H9 (cell line): ENCODE measurements at places on chromosomes 2 and 18.

DNA sequence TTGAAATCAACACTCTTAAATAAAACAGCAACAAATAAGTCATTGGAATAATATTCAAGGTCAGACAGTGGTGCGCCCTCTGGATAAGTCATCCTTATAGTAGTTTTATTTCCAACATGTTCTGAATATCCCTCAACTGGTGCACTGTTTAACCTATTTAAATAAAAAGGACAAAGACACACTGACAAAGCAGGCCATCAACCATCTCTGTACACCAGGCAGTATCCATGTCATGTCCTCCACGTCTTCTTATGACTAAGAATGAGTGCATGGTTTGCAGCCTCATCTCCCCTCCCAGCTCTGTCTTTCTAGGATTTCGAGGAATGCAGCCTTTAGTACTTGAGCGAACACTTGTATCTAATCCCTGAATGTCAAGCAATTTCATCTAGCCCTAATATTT is 42.4 kb downstream of the ST3GAL5 start:
- no peak overlapping the region for H3K4me3 ChIP-seq
- DNase-seq: no peak
- no peaks in the 10 kb centered on the region for H3K36me3 ChIP-seq
- H3K27me3 ChIP-seq: no peaks in the 10 kb centered on the region
- H3K4me1 ChIP-seq: no peaks in the 10 kb centered on the region; the same call in 1 of the 2 replicates

- H3K4me3 ChIP-seq: no peak overlapping the region
- no peaks in the 10 kb centered on the region for H3K27me3 ChIP-seq
- no peak overlapping the region for H3K27ac ChIP-seq
- no peaks in the 10 kb centered on the region for H3K4me1 ChIP-seq
Measured at GRCh38 chr2:140085674-140086073, 1305.5 kb upstream of the NXPH2 start.

GRCh38 chr2:17672583-17673317 is 80.9 kb downstream of the SMC6 start:
- peaks cover 15% of the 10 kb centered on the region for H3K36me3 ChIP-seq
- H3K27me3 ChIP-seq: no peaks in the 10 kb centered on the region
- no peak for DNase-seq
- no peaks in the 10 kb centered on the region for H3K4me1 ChIP-seq
- H3K4me3 ChIP-seq: no peak overlapping the region

DNA sequence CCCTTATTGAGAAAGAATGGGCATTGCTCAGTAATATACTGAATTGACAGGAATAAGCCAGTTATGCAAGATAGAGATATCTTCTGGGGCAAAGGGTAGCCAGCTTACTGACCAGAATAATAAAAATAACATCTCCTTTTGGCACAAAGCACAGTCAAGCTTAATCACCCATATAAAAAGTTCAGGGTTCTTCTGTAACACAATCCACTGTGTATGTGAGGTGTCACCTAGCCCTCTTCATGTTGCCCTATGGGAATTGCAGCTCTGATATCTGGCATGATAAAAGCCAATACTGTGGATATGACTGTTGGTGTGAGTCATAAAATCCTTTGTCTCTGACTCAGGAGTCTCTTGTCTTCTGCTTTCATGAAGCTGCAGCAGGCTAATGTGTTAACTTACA is 90.8 kb downstream of the DSEL start:
- H3K4me1 ChIP-seq: no peaks in the 10 kb centered on the region
- H3K27me3 ChIP-seq: no peaks in the 10 kb centered on the region
- no peaks in the 10 kb centered on the region for H3K36me3 ChIP-seq
- DNase-seq: no peak
- H3K4me3 ChIP-seq: no peak overlapping the region

DNA sequence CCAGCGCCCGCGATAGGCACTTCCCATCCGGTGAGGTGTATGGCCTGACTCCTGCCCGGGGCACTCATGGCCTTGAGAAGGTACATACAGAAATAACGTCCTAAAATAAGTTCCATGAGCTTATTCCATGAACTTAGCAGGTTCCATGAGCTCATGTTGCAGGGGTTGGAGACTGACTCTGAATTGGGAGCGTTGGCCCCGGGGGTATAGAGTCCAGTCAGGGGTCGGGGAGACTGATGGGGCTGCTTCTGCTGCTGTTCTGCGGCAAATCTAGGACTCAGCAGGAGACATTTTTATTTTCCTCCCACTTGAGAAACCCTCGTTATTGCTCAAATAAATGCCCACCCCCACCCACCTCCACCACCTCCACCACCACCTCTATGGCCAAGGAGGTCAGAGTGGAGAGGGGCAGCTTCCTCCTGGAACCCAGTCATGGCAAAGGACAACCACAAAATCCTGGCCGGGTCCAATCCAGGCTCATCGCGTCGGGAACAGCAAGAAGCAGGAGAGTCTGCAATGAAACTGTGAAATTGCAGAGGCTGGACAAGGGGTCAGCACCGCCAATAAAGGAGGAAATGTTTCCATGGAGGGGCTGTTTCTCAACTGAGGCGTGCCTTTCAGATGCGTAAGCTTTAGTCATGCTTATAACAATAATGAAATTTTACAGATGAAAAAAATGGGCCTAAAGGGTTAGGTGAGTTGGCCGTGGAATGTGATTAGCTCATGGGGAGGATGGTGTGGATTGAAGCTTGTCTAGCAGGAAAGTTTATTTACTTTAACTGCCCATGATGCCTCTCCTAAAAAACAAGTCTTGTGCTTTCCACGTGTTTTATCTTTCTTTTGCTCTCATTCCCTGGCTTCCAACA is 136.6 kb upstream of the ALKAL2 start:
- no peaks in the 10 kb centered on the region for H3K27me3 ChIP-seq
- no peak overlapping the region for H3K27ac ChIP-seq
- DNase-seq: no peak
- H3K36me3 ChIP-seq: no peaks in the 10 kb centered on the region
- no peak overlapping the region for H3K4me3 ChIP-seq
